ENCODE measurements at places on chromosomes 2 and 18.

DNA sequence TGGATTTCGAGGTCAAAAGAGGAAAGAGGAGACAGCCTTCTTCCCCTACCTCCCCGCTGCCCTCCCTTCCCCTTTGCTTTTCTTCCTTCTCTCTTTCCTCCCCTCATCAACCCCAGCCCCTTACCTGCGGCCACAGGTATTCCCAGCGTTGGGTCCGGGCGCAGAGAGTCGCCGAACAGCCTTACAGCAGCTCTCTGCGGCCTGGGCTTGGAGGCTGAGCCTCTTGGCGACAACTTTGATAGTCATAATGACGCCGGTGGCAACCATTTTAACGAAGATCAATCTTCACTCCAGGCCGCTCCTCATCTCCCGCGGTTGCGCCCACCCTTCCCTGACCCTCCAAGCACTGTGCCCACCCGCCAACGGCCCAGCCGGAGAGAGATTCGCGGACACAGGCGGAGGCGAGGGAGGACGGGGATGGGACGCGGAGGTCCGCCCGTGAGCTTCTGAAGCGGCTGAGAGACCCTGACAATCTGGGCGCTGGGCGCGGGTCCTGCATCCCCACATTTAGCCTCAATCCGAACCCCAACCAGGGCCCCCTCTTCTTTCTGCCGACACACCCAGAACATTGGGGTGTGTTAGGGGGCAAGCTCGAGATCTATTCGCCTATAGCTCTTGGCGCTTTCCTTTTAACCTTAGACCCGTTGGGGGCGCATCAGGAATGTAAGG lies 1.5 kb upstream of the EVX2 start:
- DNase-seq = no peak

DNA sequence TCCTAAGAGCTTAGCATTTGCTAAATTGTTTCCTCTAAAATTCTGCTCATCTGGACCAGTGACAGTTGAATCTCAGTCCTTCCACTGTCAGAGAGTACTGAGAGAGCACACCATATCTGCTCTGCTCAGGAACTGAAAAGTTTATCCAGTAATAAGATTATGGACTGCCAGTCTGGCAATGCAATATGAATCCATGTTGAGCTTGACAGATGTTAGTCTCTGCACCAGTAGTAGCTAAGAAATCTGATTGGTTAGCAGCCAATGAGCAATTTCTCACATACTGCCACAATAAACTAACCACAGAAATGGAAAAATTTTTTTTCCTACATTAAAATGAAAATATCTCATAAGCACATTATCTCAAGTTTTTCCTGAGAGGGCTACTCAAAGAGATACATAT lies 2.3 kb downstream of the PRKD3 start:
- no peak for DNase-seq

DNA sequence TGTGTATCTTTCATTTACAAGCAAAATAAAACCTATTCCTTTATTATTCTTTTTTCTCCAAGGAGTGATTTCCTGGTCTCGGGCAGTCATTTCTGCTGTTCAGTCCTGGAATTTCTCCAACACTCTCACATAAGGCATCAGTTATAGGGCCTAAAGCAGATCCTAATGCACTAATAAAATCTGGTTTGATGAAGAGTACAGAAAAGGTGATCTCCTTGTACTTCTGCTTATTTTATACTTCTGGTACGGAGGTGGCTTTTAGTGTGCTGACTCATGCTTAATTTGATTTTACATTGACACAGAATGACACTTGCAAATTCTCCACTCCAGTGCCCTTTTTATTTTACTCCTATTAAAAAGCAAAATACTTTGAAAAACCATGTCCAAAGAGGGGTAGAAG lies 157.4 kb downstream of the DOK6 start:
- DNase-seq = no peak

DNA sequence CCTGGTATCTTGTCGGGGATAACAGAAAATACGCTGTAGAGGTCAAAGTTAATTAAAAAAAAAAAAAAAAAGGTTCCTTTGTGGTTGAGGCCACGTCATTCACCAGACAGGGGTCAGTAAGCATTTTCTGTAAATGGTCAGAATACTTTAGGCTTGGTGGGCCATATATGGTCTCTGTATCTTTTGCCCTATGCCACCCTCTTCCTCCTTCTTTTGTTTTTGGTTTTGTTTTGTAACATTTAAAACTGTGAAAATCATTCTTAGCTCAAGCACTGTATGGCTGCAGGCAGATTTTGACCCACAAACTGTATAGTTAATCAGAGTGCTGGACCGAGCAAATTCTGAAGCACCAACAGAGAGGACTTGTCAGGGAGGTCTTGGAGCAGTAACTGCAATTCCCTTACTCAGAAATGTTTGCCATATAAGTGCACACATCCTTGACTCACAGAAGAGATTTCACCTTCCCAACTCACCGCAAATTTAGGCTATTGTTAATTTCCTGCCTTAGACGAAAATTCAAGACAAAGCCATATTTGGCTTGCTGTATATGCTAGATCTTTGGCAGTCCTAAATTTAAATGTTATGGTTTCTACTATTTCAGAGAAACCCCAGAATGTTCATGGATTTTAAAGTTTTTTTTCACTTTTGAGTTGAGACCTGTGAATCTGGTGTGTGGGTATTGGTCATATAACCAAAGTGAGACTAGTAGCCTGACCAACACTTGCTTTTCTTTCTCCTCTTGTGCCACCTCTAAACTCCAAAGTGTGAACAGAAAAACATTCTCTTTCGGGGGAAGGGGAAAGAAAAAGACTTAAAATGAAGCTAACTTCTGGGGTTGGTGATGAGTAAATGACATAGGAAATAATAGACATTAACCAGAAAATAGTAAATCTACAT lies 65.4 kb downstream of the DOCK10 start:
- no peak for DNase-seq

GRCh38 chr2:239268549-239268948 lies 132.3 kb downstream of the HDAC4 start:
- DNase-seq = no peak

- DNase-seq = no peak
Measured at GRCh38 chr2:138414014-138414413, 87.6 kb upstream of the SPOPL start.

Data from stimulated activated CD4-positive, alpha-beta T cell treated with anti-CD3 and anti-CD28 coated beads, Interleukin-15, amount 100 ng/mL, for 1 hour (primary cell).